ENCODE measurements at places on chromosomes 16 and 17.

DNA sequence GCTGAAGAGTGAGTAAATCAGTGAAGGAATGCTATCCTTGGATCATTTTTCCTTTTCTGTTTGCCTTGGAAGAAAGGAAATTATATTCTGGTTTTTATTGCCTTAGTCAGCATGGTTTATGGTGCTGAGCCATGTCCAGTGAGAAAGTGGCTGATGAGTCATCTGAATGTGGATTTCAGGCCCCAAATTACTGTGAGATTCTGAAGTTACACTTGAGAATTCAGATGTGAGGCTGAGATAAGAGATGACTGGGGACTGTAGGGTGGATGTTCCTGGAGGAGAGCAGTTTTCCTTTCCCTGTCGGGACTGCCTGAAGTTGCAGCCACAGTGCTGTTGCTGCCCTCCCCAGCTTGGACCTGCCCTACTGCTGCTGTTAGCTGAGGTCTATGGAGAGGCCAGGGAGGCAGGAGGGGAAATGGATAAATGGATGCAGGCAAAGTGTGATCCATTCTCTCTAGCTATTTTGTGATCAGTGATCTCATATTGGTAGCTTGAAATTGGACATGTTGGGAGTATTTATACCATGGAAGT lies 4.2 kb upstream of the MAP3K14 start:
- peak; percentile 80 for DNase-seq

DNA sequence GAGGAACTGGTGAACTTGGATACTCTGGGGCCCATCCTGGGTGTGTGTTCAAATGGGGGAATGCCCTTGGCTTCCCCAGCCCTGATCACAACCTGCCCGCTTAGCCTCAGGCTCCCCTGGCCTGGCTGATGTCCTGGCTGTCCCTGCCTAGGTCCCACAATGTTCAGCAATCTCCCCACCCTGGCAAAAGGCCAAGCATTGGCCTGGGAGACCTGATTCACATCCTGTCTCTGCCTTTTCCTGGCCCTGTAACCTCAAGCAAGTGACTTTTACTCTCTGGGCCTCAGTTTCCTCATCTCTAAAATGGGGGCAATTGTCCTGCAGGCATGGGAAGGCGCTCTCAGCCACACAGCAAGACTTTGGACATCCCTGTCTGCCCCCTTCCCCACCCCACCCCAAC lies 14.4 kb downstream of the CPNE2 start:
- no peak for DNase-seq

DNA sequence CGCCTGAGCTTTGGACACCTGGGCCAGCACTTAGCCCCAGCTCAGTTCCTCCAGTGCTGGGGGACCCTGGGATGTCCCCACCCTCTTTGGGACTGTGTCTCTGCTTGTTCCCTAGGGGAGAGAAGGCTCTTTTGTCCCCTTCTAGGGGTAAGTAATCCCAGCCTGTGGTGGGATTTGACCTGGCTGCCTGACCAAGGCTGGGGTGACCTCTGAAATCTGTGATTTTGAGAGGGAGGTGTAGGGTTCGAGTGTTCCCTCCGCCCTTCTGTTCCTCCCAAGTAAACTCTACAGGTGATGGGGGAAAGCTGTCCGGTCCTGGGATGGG lies 593 bp downstream of the TMEM92 start:
- DNase-seq = no peak

GRCh38 chr17:2239882-2240430 lies 63.6 kb downstream of the SMG6 start:
- no peak for DNase-seq

DNA sequence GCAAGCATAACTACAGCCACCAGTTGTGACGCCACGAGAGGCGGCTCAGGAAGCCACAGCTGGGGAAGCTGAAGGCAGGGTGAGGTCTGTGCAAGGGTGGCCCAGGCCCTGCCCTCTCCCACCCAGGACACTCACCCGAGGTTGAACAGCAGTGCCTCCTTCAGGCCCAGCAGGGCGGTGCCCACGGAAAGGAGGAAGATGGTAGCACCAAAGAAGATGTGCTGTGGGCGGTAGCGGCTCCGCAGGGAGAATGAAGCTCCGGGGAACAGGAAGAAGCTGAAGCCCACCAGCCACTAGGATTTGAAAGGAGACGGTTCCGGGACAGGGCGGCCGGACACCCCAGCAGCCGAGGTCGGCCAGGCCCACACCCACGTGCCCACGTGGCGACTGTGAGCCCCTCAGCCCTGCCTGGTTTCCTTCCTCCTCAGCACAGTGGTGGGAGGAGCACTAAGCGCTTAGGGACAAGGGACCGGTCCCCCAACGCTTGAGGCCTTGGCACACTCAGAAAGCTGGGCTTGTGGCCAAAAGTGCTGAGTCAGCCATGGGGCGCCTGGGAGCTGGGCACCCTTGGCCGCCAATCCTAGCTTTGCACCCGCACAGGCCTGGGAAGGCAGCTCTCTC lies 11.0 kb downstream of the CYB561 start:
- DNase-seq = no peak

DNA sequence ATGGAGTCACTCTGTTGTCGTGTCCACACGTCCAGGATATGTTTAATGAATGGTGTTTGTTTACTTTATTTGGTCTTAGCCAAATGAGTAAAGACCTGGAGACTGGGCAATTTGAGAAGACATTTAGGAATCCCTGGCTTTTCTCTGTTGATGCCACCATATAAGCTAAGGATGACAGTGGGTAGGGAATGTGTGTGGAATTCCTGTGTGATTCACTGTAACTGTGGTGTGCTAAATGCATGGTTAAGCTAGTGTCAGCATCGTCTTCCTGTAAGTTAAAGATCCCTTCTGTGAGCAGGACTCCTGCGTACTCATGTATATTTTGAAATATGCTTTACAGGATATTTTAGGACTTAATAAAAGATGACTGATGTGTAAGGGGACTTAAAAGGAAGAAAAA lies 26.4 kb downstream of the GOSR1 start:
- no peak for DNase-seq

- DNase-seq = no peak
Measured at GRCh38 chr17:28112181-28112580, 69.7 kb downstream of the NLK start.

- DNase-seq = no peak
Measured at GRCh38 chr16:81472391-81472790, 27.8 kb downstream of the CMIP start.

DNA sequence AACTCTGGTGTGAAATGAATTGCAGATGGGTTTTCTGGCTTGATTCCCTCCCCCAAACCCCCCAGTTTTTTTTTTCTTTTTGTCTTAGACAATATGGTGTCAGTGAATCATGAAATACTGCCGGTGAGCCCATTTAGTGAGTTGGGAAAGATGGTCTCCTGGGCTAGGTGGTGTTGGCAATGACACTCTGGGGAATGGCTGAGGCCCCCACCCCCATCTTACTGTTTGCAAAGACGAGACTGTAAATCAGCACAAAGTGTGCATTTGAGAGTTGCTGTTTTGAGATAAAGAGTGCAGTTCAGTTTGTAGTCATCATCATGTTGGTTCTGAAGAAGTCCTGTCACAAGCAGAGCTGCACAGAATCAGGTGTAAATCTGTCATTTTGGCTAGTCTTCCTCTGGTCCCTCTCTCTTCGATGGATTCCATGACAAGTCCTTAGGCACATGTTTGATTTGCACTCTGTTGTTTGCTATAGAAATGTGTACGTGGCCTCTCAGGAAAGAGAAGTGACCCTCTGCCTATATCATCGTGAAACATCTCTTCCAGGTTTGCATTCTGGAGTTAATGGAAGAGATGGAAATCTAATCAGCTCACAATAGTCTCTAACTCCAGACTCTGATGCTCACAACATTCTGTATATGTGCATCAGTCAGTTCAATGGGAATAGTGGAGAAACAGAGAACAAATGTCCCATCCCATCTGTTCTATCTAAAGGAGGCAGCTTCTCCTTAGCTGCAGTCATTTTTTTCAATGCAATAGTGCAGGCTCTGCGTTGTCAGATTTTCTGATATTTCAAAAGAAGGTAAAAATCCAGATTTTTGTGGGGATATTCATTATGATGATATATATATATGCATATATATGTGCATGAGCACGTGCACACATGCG lies 34.6 kb downstream of the RBFOX1 start:
- DNase-seq = no peak

- DNase-seq = no peak
Measured at GRCh38 chr16:30119428-30119827, 3.6 kb downstream of the MAPK3 start.

- DNase-seq = peak; percentile 45
Measured at GRCh38 chr16:19396555-19397011, 21.1 kb upstream of the TMC5 start.

DNA sequence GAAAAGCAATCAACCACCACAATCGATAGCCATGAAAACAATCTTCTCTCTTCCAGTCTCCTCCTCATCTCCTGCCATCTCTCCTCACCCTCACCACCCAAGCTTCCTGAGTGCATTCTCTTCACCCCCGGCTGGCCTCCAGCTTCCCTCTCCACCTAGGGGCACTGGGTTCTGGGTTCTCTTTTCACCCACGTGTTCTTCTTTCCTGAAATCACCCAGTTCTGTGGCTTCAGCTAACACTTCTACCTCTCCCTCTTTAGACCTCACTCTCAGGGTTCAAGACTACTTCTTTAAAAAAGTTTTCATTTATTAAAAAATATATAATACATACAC lies 8.2 kb downstream of the ITGAM start:
- no peak for DNase-seq

DNA sequence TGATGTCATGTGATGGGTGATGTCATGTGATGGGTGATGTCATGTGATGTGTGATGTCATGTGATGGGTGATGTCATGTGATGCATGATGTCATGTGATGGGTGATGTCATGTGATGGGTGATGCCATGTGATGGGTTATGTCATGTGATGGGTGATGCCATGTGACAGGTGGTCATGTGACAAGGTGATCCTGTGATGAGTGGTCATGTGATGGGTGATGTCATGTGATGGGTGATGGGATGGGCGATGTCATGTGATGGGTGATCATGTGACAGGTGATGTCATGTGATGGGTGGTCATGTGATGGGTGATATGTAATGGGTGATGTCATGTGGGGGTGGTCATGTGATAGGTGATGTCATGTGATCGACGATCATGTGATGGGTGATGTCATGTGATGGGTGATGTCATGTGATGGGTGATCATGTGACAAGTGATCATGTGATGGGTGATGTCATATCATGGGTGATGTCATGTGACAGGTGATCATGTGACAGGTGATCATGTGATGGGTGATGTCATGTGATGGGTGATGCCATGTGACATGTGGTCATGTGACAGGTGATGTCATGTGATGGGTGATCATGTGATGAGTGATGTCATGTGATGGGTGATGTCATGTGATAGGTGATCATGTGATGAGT lies 17.2 kb downstream of the CD300LB start:
- no peak for DNase-seq
